ENCODE measurements at places on chromosomes 11 and 22. TPM values are rescaled to one million over a fixed set of nuclear protein-coding genes. Genes with fewer than 3 reads are reported as not detected.

DNA sequence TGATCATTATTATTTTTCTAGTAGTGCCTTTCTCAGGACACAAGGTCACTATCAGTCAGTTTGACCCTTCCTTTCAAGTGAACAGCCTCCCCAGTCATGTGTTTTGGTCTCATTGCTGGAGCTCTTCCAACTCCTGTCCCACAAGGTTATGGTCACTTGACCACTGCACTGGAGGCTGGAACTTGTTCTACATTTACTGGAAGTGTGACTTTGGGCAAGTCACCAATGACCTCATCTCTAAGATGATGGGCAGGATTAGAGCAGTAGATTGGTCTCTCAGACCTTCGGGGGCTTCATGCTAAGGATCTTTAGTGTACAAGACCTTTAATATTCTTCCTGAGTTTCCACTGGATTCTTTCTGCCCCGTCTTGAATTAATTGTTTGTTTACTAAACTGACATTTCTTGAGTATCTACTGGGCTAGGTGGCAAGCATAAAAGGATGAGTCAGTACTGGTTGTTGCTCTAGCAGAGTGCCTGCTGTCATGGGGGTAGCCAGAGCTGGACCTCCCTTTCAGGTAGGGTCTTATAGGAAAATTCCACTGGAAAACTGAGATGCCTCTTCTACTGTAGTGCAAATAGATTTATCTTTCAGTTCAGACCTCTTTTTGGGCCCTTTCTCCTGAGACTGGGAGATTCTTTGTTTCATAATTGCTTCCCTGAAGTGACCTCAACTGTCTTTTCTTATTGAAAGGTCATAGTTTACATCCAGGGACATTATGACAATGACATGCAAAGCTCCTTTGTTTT, 106.8 kb downstream of the GRAMD1B start:
- DNase-seq = no peak
- H3K4me1 ChIP-seq = no peaks in the 10 kb centered on the region
- H3K36me3 ChIP-seq = no peaks in the 10 kb centered on the region
- no peak overlapping the region for H3K4me3 ChIP-seq
- no peaks in the 10 kb centered on the region for H3K27me3 ChIP-seq

DNA sequence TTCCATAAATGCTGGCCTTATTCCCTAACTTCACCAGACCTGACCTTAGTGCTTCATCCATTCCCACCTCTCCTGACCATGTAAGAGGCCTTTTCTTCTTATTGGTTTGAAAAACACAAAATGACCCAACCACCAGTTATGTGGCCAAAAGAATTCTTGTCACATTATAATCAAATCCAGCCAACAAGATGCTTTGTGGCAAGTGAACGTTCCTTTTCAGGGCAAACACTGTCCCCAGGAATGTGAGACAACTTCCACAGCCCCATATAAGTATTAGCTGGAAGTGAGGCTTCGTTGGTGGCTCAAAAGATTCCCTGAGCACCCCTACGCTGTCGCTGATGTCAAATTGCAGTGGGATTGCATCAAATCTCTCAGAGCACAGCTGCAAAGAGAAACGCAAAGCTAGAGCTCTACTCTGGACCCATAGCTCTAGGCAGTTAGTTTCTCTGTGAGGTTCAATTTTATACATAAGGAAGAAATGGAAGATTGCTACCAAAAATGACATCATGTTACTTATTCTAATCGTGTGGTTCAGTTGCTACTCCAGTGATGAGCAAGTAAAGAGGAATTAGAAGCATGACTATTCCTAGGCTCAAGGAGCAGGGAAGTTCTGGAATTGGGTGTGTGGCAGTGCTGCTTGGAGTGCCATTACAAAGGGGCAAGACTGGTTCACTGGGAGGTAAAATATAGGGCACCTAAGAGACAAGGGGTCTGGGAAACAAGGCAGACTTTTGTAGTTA, 26.1 kb downstream of the GLYATL1 start:
- H3K36me3 ChIP-seq = no peaks in the 10 kb centered on the region
- H3K4me1 ChIP-seq = no peaks in the 10 kb centered on the region
- H3K27me3 ChIP-seq = no peaks in the 10 kb centered on the region
- DNase-seq = no peak
- H3K27ac ChIP-seq = no peak overlapping the region
- no peak overlapping the region for H3K4me3 ChIP-seq

- H3K4me3 ChIP-seq = no peak overlapping the region
- H3K36me3 ChIP-seq = no peaks in the 10 kb centered on the region
- DNase-seq = peak; percentile 79
- no peaks in the 10 kb centered on the region for H3K4me1 ChIP-seq
- no peak overlapping the region for H3K27ac ChIP-seq
Observed at GRCh38 chr11:2156416-2157182, 4.4 kb downstream of the INS start.

DNA sequence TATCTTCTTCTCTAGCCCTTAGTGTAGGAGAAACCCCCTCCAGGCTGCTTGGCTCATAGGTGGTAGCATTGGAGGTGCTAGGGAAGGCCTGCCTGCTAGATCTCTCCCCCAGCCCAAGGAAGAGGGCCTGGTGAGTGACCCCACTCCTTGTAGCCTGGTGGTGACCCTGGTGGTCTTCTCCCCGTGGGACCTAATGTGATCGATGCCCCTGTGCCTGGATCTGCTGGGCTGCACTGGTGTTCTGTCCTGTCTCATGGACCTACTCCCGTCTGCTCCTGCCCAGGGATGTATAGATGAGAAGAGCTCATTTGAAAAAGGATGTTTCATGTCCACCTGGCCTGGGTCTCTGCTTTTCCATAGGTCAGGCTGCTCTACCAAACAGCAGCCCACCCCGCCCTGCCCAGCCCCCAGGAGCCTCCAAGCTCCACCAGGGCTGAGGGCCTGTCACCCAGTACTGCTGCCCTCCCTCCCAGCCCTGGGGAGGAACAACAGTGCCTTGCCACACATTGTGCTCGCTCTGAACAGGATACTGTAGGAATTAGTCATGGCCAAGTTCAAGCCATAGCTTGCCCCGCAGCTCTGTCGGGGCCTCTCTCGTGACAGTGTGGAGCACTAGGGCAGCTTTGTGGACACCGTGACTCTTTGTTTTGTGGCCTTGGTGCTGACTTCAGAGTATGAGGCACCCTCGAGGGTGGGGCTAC, 19.7 kb downstream of the SLC37A2 start:
- H3K4me3 ChIP-seq = no peak overlapping the region
- DNase-seq = no peak
- H3K36me3 ChIP-seq = no peaks in the 10 kb centered on the region

- H3K4me3 ChIP-seq = no peak overlapping the region
- H3K36me3 ChIP-seq = no peaks in the 10 kb centered on the region
- DNase-seq = no peak
- no peaks in the 10 kb centered on the region for H3K4me1 ChIP-seq
- H3K27ac ChIP-seq = no peak overlapping the region
Observed at GRCh38 chr22:22341736-22342135, 97.2 kb downstream of the VPREB1 start.

GRCh38 chr22:40610329-40610850, 26.1 kb downstream of the MRTFA start:
- H3K27me3 ChIP-seq = no peaks in the 10 kb centered on the region
- peaks cover 6% of the 10 kb centered on the region for H3K4me1 ChIP-seq
- H3K4me3 ChIP-seq = no peak overlapping the region
- no peak overlapping the region for H3K27ac ChIP-seq
- no peak for DNase-seq

DNA sequence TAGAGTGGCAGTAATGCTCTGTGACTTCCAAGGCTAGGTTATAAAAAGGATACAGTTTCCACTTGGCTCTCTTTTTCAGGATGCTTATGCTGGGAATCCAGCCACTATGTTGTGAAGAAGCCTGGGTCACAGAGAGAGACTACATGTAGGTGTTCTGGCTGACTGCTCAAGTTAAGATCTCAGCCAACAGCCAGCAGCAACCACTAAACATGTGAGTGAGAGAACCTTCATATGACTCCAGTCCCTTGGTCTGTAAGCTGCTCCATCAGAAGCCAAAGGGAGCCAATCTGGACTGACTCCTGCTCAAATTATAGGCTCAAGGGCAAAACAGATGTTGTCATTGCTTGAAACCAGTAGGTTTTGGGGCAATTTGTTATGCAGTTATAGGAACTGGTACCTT, 162.7 kb downstream of the MAML2 start:
- H3K27me3 ChIP-seq = no peaks in the 10 kb centered on the region
- H3K4me3 ChIP-seq = no peak overlapping the region
- no peak for DNase-seq
- no peaks in the 10 kb centered on the region for H3K4me1 ChIP-seq
- H3K36me3 ChIP-seq = no peaks in the 10 kb centered on the region

DNA sequence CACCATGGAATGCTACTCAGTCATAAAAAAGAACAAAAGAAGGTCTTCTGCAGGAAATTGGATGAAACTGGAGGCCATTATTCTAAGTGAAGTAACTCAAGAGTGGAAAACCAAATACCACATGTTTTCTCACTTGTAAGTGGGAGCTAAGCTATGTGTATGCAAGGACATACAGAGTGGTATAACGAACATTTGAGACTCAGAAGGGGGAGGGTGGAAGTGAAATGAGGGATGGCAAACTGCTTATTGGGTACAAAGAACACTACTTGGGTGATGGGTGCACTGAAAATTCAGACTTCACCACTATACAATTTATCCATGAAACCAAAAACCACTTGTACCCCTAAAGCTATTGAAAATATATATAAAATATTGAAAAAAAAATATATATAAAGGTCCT, 13.4 kb upstream of the CAT start:
- H3K4me1 ChIP-seq = peaks cover 9% of the 10 kb centered on the region
- H3K27me3 ChIP-seq = no peaks in the 10 kb centered on the region
- no peak for DNase-seq
- no peaks in the 10 kb centered on the region for H3K36me3 ChIP-seq

DNA sequence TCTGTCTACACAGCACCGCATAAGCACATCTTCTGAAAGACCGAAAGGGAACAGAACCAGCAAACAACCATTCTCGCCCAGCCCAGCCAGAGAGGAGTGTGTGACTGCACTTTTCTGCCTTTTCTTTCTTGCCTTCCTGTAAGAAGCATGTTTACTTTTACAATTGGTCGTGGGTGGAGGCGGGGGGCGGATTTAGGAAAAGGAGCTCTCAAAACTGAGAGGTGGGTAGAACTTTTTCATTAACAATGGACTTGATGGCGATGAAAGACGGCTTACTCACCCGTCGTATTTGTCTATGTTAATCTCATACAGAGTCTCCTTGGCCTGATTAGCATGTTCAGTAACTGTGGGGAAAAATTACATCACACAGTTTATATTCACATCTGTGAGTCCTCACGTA, 27.2 kb downstream of the CERK start:
- no peaks in the 10 kb centered on the region for H3K27me3 ChIP-seq
- DNase-seq = no peak
- no peak overlapping the region for H3K4me3 ChIP-seq
- no peaks in the 10 kb centered on the region for H3K4me1 ChIP-seq

DNA sequence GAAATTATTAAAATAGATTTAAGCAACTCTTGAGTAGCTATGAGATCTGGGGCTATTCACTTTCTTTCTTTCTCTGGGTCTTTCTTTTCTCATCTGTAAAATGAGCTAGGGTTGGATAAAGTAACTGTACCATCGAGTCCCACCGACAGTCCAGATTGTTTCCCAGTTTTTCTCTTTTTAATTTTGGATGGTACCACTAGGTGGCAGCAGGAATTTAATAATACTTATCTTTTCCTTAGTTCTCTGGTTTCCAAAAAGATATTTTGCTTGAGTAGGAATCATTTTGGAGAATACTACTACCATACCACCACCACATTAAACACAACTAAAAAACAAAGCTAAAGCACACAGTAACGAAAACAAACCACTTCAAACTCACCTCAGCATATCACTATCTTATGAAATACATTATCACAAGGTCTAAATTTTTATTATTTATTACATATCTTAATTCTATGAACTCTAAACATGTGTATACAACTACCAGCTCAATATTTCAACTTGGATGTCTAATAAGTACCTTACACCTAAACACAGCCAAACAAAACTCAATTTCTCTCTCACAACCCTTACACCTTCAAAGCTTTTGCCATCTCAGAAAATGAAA, 584.0 kb downstream of the KCNA4 start:
- H3K27me3 ChIP-seq = no peaks in the 10 kb centered on the region

DNA sequence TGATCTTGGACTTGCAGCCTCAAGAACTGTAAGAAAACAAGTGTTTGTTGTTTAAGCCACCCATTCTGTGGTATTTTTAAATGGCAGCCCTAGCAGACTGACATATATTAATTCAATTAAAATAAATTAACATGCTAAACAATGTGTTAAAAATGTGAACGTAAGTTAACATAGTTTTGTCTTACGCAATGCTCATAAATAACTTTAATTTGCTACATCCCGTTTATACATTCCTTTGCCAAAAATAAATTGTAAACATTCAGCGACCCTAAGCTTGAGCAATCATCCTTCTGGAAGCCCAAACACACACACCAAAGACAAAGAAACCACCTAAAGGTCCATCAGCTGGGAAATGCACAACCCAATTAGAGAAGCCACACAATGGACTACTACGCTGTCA, 70.4 kb downstream of the CELSR1 start:
- H3K27me3 ChIP-seq = no peaks in the 10 kb centered on the region
- H3K4me1 ChIP-seq = peaks cover 2% of the 10 kb centered on the region
- H3K27ac ChIP-seq = no peak overlapping the region
- no peaks in the 10 kb centered on the region for H3K36me3 ChIP-seq

DNA sequence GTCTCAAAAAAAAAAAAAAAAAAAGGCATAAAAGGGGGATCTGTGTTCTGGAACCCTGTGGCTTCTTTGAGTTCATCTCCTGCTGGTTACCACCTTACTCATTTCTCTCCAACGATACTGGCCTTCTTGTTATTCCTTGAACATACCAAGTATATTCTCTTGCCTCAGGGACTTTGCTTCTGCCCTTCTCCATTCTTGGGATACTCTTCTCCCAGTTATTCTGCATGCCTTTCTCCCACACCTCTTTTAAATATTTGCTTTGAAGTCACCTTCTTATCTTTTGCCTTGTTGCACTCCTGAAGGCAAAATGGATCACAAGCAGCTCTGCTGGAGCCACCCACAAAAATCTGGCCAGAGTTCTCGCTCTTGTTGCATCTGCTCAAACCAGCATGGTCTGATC, 76.0 kb upstream of the RRM1 start:
- no peaks in the 10 kb centered on the region for H3K36me3 ChIP-seq
- no peak for DNase-seq
- H3K4me3 ChIP-seq = no peak overlapping the region
- H3K27ac ChIP-seq = no peak overlapping the region
- no peaks in the 10 kb centered on the region for H3K4me1 ChIP-seq

GRCh38 chr11:115471367-115471766, 32.8 kb downstream of the CADM1 start:
- no peak overlapping the region for H3K27ac ChIP-seq
- H3K36me3 ChIP-seq = no peaks in the 10 kb centered on the region
- no peak overlapping the region for H3K4me3 ChIP-seq
- no peaks in the 10 kb centered on the region for H3K27me3 ChIP-seq

SMPD1 gene
- 31.8 TPM for polyA plus RNA-seq

DDI1 gene
- not detected for polyA plus RNA-seq

MCHR1 gene
- 0.62 TPM for polyA plus RNA-seq

LRRC74B gene
- 2.7 TPM for polyA plus RNA-seq

PRR33 gene
- polyA plus RNA-seq = 0.13 TPM

F2 gene
- polyA plus RNA-seq = not detected

SLC25A22 gene
- 18.6 TPM for polyA plus RNA-seq

FXYD2 gene
- 1.6 TPM for polyA plus RNA-seq

FGF3 gene
- not detected for polyA plus RNA-seq

OR8J3 gene
- not detected for polyA plus RNA-seq

KCNE3 gene
- polyA plus RNA-seq = 13.8 TPM

PLEKHA7 gene
- polyA plus RNA-seq = 13.6 TPM
